ENCODE measurements at places on chromosomes 1 and 21.

- DNase-seq = no peak
These were observed 13.5 kb downstream of the FCGR2B start for GRCh38 chr1:161676441-161676840.

GRCh38 chr1:91099746-91100621, 78.1 kb upstream of the ZNF644 start:
- no peak for DNase-seq

DNA sequence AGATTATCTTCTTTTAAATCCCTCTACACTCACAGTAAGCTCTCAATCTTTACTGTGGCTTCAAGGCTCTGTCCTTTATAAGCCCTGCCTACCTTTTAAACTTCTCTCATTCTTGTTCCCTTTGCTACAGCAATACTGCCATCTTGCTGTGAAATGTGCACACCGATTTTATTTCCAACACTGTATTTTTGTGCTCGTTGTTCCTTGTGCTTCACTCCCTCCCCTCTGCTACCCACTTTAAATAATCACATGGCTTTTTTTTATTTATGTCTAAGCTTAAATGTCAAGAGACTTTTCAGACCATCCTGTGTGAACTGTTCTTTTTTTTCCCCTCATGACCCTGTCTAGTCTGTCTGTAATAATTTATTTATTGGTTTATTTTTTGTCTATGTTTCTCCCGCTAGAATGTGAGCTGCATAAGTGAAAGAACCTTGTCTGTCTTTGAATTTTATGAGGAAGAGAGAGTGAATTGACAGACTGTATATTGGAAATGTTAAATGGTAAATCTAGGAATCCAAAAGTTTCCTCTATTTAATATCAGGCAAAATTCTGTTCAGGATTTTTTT, 45.7 kb downstream of the ABCD3 start:
- peak; percentile 20 for DNase-seq

DNA sequence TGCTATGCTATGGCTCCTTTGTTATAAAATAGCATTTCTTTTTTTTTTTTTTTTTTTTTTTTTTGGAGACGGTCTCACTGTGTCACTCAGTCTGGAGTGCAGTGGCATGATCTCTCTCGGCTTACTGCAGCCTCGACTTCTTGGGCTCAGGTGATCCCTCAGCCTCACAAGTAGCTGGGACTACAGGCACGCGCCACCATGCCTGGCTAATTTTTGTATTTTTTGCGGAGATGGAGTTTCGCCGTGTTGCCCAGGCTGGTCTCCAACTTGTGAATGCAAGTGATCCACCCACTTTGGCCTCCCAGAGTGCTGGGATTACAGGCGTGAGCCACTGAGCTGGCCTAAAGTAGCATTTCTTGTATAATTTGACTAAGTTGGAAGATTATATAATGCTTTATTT, 10.8 kb downstream of the CAMTA1 start:
- no peak for DNase-seq

DNA sequence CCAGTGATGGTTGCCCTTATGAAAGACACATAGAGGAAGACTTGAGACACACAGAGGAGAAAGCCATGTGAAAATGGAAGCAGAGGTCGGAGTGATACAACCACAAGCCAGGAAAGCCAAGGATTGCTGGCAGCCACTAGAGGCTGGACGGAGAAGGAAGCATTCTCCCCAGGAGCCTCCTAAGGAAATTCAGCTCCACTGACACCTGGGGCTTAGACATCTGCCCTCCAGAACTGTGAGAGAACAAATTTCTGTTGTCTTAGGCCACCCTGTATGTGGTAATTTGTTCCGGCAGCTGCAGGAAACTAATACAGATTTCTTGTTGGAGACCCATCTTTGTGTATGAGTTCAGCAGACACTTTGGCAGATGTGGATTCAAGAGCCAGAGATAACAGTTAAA, 126.9 kb upstream of the ATP1A1 start:
- DNase-seq = no peak

DNA sequence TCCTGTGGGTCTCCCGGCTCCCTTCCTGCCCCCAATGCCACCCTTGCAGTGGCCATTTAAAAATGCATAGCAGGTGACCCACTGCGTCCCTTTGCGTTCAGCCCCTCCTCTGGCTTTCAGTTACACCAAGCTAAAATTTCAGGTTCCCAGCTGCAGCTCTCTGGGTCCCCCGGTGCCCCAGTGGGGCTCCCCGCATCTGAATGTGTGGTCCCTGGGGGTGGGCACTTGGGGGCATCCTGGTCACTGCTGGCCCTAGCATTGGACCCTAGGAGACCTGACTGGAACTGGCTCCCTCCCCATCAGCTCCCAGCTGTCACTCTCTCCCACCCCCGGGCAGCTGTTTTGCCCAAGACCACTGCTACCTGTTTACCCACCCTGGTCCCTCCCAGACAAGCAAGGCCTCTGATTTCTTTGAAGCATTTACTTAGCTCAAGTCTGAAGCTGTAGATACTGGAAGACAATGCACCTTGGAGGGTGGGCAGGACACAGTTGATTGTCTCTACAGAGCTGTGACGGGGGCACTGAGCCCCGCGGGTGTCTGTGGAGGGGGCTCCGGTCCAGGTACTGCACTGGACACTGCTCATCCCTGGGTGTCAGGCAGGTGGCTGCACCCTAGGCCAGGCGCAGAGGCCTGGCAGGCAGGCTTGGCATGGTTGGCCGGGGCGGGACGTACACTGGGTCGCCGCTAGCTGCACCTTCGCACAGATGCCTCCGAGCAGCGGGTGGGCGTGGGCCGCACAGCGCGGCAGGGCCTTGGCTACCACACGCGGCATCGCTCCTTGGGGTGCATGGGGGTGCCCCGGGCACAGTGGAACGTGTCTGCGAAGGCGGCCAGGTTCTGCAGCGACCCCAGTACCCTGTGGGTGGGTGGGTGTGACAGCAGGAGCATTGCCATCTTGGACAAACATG, 3.9 kb downstream of the PRXL2B start:
- DNase-seq = no peak

- DNase-seq = no peak
These were observed 4.7 kb downstream of the RIMKLA start for GRCh38 chr1:42385283-42385682.

- no peak for DNase-seq
These were observed 65.2 kb downstream of the GBP6 start for GRCh38 chr1:89429062-89429461.

- no peak for DNase-seq
These were observed 26.6 kb upstream of the LSS start for GRCh38 chr21:46255166-46255565.

DNA sequence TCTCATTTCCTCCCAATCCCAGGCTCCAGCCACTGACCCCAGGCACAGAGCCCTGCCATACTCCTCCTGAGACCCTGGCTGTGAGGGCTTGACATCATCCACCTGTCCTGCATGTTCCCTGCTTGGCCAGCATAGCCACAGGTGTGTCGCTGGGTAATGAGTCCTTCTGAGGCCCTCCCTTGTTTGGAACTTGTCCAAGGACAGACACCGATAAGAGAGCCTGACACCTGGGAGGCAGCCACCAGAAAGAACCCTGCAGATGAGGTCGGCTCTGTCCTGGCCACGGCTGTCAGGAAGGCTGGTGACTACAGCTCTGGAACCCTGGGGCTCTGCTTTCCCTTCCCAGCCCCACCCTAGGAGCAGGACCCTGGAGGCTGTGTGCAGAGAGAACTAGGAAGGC, 34.6 kb downstream of the TMEM63A start:
- DNase-seq = no peak

DNA sequence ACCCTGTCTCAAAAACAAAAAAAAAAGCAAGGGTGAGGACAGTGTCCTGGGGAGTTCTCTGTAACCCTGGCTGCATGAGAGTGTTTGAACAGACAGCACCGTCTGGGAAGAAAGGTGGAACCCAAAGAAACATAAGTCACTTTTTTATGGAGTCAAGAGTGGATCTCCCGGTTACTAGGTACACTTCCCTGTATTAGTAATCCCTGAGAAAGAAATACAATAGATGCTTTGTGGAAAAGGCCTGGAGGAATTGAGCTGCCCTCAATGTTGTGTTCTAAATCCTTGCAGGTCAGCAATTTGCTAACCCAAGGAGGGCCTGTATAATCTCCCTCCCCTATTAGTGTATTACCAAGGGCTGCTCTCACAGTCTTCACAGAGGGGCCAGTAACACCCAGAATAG, 16.6 kb downstream of the DEGS1 start:
- no peak for DNase-seq

- peak; percentile 57 for DNase-seq
These were observed 102.5 kb upstream of the USP24 start for GRCh38 chr1:55317673-55318072.

GRCh38 chr21:41366522-41367151, 4.8 kb downstream of the MX2 start:
- DNase-seq = no peak

- no peak for DNase-seq
These were observed 30.1 kb downstream of the RCC2 start for GRCh38 chr1:17409391-17409811.

GRCh38 chr1:219163401-219163954, 10.2 kb upstream of the LYPLAL1 start:
- no peak for DNase-seq

GRCh38 chr1:68384872-68385411, 64.8 kb downstream of the RPE65 start:
- DNase-seq = peak; percentile 82

GRCh38 chr1:46623743-46624644, 7.4 kb upstream of the MOB3C start:
- DNase-seq = no peak

- DNase-seq = peak; percentile 57
These were observed 183.0 kb downstream of the CYYR1 start for GRCh38 chr21:26389971-26390641.

DNA sequence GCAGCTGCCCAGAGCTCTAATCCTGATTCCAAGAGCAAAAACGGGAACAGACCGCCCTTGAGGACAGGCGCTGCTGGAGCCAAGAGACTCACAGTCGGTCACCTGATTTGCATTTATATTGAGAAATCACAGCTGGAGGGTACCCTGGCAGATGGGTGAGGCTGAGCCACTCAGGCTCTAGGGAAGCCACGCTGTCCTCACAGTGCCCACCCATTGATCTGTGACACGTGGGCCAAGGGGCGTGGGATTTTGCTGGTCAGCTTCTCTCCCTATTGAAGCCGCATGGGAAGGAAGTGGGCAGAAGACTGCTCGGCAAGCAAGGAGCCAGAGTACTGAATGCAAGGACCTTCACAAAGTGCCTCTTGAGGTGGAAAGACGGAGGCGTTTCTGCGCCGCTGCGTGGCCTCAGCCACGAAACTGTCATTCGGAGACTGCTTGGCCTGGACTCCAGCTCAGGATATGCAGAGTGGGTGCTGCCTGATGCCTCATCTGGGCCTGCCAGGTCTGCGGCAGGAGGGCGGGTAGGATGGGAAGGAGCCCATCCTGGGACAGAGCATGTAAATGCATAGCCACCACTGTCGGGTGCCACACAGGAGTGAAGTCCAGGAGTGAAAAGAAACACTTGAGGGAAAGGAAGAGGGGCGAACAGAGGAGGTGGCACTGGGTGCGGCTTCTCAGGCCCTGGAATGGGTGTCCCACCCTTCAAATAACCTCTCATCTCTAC, 139.8 kb downstream of the PGBD5 start:
- no peak for DNase-seq

DNA sequence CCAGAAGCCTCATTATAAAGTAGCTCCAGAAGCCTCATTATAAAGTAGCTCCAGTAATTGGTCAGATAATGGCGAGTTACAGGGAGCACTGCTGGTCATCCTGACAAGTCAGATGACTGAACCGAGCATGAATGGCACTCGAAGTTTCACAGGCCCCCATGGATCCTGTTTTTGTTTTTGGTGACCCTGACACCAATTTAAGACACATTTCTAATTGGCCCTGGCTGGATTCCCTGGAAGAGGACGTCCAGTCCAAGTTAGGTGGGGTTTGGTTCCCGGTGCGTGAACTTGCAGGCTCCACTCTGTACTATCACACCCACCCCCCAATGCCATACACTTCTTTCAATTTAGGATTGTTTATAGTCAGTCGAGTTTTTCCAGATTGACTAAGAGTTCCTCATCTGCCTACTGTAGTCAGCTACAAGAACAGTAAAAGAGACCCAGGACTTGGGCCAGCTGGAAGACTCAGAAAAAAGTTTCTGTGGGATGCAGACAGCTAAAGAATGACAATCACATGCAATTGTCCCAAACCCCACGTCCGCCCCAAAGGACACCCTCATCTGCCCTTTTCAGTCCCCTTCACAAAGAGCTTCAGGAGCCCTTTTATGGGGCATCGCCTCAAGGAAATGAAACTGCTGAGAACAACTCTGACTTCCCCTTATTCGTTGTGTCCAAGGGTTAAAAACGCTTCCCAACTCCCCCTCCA, 2.7 kb downstream of the DHRS3 start:
- no peak for DNase-seq

- no peak for DNase-seq
These were observed 322.1 kb upstream of the TMPRSS15 start for GRCh38 chr21:18725653-18726052.

DNA sequence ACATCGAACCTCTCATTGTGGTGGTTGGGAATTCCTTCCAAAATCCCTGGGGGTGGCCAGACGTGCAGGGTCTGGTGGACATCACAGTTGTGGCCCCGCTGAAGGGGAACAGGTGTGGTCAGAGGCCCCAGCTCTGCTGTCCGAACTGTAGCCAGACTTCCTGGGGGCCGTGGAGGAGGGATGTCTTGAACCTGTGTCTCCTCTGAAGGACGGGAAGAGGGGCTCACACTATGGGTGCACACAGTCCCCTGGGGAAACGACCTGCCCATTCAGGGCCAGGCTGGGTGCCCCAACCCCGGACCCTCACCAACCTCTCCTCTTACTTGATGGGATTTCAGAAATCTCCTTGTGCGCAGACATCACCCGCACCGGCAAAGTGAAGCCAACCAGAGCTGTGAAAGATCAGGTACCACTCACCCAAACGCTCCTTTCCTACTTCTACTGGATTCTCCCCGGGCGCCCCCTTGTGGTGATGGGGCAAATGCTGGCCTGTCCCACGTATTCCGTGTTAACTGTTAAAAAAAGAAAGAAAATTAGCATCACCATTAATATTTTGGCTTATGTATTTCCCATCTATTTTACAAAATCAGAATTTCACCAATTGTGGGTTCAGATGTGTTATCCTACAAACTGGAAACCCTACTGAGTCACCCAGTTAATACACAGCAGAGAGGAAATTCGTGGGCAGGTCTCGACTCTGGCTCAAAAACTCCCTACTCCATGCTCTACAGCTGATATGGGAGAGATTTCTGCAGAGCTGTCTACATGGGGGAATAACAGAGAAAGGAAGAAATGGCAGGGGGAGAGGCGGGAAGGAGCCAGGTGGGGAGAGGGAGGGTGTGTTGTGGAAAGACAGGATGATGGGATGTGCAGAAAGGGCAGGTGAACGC, 28.1 kb downstream of the PADI4 start:
- DNase-seq = peak; percentile 47

GRCh38 chr1:181089676-181090544, 1.4 kb downstream of the IER5 start:
- DNase-seq = no peak

- no peak for DNase-seq
These were observed 14.5 kb downstream of the PIK3R3 start for GRCh38 chr1:46117810-46118494.
